ENCODE measurements at places on chromosomes 3 and 15.

DNA sequence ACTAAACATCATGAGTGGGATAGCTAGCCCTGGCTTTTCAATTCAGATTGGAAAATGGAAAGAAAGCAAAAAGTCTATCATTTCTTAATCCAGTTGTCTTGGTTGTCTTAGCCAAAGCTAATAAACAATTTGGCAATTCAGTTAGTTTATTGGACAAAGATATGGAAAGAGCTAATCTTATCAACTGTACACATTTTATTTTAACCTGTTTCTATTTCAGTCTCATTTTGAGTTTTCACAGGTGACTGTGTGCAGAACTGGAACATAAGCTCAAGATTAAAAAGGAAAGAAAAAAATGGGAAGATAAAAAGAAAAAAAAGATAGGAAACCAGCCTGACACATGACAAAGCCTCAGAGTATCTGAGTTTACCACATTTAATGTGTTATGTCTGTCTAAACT is 642.6 kb downstream of the SQOR start:
- no peak for DNase-seq

DNA sequence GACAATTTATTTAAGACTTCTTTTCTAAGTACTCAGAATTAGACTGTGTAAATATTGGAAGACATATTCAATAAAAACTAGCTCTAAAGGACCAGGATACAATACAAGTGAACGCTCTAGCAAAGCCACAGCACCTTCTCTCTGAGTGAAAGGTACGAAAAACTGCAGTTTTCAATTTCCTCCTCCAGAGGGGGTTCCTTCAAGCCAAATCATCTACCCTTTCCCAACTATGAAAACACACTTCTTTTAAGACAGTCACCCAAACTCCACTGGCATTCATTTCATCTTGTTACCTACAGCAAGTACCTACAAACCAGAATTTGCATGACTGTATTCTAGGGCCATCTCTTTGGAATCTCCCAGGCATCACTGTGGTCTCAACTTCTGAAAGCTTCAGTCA is 165.8 kb downstream of the ERC2 start:
- no peak for DNase-seq

DNA sequence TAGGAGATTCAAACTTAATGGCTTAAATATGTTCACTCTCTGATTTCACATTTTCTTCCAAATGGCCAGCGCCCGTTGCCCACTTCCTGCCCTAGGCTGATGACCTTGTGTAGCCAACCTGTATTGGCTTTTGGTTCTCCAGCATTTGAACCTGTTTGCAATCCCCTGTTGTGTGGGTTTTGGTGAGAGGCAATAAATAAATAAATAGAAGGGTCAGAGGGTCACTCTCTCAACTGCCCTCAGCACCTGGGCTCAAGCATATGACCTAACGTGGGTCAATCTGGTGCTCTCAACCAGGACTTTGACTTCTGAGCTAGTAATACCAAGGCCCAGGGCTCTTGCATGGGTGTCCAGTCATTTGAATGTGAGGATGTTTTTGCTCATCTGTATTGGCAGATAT is 1.8 kb upstream of the SRP14 start:
- DNase-seq: no peak

GRCh38 chr15:40121911-40122638 is 13.4 kb upstream of the BMF start:
- no peak for DNase-seq

GRCh38 chr15:95715906-95716656 is 614.4 kb upstream of the NR2F2 start:
- DNase-seq: peak; percentile 55

All from left renal pelvis (tissue), 4 donors.